ENCODE measurements at places on chromosomes 16 and 17.

GRCh38 chr16:23692190-23692837 is 13.6 kb downstream of the PLK1 start:
- no peak for DNase-seq

GRCh38 chr16:7979448-7980132 is 610.7 kb downstream of the TMEM114 start:
- no peak for DNase-seq

DNA sequence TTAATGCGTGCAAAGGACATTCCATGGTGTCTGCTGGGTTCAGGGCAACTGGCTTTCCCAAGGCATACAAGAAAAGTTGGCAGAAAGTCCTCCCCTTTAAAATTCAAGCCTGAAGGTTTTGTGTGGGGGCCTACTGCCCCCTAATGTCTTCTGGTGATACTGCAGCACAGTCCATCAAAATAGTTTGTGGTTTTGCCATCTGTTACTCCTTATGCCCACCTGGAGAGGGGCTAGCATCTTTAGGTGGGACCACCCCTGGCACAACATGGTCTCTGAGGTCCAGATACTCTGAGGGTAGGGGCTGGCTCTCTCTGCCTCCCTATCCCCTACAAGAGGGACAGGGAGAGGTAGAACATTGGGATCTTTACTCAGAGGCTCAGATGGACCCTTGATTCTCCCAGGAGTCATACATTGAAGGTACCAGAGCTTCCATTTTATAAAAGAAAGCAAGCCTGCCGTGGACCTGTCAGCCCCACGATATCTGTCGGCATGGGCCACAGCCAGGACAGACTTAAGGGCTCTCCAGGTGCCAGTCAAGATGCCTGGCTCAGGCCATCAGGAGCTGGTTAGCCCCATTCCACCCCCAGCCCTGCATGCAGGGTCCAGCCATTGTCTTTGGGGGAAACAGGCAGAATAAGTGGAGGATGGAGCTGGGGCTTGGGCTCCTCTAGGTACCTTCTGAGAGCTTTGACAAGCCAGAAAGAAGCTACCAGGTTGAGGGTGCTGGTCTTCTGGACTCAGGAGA is 6.3 kb downstream of the ESRP2 start:
- no peak for DNase-seq

GRCh38 chr17:35460354-35460851 is 11.8 kb upstream of the SLFN13 start:
- DNase-seq, result peak; percentile 81

DNA sequence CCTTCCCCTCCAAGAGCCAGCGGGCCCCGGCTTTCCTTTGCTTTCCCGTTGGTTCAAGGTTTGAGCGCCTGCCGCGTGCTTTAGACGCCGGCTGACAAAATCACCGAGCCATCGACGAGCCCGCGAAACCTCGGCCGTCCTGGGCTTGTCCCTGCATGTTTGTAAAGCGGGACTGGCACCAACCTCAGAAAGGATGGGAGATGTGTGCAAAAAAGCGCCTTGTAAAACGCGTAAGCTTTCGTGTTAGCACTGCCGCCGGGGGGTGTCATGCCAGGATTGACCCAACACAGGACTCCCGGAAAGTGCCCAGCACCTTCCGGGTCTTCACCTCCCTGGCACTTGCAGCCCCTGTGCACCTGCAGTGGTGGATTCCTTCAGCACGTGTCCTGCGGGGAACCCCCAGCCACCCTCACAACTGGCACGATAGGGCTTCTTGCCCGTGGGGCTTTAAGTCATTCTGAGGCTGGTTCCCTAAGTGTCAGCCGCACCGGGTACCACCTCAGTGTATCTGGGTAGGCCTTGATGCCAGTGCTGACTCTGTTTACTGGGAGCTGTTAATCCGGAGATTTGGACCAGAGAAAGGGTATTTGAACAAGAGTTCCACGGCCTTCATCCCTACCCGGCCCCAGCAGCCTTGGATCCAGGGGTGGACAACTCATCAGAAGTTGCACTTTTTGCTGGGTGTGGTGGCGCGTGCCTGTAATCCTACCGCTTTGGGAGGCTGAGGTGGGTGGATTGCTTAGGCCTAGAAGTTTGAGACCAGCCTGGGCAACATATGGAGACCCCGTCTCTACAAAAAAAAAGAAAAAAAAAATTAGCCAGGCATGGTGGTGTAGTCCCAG is 817 bp downstream of the NDUFAF8 start:
- DNase-seq, result peak; percentile 26

DNA sequence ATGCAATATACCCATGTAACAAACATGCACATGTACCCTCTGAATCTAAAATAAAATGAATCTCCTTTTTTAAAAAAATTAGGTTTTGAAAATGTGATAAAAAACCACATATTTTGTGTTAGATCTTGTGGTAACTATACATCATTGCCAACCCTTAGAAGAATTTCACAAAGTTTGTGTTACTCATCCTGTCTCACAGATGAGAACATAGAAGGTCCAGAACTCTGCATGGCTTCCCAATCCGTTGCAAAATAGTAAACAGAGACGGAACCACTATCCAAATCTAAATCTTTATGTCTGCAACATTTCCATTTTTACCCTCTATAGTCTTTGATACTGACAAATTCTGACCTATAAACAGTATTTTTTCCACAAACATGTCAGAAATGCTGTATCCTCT is 759.9 kb downstream of the KCNJ2 start:
- DNase-seq, result no peak

DNA sequence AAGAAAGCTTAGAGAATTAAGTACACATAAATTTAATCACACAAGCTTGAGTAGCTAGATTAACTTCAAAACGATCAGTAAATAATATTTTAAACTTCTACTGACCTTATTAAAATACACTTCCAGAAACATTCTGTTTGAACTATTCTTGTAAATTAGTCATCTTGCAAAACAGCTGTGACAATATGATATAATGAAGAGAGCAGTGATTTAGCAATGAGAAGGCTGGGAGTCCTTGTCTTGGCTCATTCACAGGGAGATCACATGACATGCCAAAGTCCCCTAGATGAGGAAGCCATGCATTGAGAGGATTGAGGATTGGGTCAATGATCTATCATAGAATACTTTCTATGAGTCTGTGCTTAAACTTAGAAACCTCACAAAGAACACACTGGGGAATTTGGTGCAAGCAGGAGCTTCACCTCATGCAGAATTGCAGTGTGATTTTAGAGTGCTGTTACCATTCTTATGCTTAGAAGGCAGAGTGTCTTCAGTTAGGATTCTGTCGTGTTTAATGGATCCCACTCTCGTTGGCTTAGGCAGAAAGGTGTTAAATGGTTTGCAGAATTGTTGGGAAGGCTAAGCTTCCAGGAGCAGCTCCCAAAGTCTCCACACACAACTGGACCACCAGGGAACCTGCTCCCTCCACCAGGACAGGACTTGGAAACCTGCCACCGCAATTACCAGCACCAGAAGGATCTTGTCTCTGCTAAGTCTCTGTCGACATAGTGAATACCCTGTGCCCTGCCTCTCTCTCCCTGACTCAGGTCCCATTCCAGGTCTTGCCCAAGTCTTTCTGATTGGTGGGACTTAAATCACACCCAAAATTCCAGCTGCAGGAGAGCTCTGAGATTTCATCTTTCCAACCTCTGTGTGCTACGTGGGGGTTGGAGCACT is 87.1 kb downstream of the USP22 start:
- no peak for DNase-seq

GRCh38 chr16:22859925-22860324 is 46.0 kb downstream of the HS3ST2 start:
- no peak for DNase-seq

DNA sequence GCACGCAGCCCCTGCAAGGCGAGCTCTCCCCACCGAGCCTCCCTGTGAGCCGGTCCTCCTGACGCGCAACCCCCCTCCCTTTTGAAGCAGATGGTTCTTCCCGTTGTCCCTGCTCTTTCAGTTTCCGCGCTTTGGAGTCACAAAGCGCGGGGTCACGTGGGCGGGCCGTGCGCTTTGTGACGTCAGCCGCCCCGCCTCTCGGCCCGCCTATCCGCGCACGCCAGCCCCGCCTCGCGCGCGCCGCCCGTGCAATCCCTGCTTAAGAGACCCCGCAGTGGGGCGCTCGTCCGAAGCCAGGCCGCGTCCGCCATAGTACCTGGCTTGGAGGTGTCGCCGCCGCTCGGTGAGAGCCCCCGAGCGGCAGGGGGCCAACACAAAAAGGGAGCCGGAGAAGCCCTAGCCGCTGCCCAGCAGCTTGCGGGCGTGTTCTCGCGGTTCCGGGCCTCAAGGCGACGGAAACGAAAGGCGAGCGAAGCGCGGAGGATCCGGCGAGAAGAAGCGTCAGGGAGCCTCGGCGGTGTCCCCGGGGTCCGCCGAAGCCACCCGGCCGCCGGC is at the start of gene RBBP6:
RBBP6 (plus strand) TSS at position 272 of the 555 bp plus-strand sequence. CDS start 1,061 bp downstream, outside the sequence.
- DNase-seq, result peak; percentile 95

DNA sequence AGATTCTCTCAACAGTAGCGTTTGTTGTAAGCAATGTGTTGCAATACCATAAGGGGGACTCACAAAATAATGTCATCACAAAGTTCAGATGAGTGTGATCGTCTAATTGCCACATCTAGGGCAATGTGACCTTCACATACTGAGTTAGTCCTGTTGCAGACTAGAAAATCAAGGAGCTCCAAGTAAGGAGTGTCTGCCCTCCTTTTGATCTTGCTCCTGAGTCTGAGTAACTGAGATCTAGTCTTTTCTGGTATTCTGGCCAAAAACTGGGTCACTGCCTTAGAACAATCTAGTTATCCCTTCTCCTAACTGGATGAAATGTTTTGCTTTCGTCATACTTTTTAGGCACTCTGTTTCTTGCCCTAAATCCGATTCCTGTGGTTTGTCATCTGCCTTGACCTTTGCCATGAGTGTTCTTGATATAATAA is 712.1 kb downstream of the CDH11 start:
- no peak for DNase-seq

DNA sequence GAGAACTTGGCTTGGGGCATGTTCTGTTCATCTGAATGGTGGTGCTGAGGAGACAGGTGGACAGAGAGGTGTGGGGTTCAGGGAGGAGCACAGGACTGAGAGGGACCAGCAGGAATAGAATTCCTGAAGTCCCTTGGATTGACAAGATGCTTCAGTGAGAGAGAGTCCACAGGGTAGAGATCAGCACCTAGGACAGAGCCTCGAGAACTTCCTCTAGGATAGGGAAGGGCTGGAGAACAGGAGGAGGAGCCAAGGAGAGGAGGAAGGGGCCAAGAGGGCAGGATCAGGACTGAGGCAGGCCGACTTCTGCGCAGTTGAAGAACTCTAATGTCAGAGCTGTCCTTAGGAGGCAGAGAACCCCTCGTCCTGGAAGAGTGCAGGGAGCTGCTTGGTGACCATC is 138.4 kb downstream of the PRKCB start:
- no peak for DNase-seq

DNA sequence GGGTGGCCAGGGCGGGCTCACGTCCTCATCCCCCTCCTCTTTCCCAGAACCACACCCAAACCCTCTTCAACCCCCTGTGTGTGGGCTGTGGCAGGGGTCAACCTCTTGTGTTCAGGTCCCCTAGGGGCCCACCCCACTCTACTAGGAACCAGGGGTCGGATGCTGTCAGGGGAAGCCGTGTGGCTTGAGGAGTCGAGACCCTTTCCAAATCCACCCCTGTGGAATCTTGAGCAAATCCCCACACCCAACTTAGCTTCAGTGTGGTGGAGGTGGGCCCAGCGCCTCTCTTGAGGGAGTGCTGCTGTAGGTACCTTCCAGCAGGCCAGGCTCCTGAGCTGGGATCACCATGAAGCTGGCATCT is 121.5 kb downstream of the MRM1 start:
- no peak for DNase-seq

- no peak for DNase-seq
Observed at GRCh38 chr16:6125483-6126259, 1028.1 kb upstream of the EEF2KMT start.

DNA sequence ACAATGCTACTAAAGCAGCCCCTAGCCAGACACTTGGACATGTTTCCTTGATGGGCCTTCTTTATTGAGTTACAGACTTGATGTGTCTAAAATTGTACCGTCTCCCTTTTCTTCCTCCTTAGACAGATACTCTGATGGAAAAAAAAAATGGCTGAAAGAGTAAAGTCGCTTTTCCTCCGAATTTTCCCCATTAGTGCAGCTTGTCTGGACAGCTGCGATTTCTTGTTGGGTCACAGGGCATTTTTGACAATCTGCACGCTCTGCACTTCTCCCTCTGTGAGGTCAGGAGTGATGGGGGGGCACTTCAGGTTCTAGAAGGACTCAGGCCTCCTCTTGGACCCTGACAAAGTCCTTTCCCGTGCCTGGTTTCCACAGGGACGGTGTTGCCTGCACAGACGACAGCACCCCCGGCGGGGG is 968 bp upstream of the PRKAR1A start:
- DNase-seq, result no peak

- DNase-seq, result peak; percentile 89
Observed at GRCh38 chr17:5049314-5049841, 14.2 kb upstream of the SLC52A1 start.
